ENCODE measurements at places on chromosomes 1 and 21.

DNA sequence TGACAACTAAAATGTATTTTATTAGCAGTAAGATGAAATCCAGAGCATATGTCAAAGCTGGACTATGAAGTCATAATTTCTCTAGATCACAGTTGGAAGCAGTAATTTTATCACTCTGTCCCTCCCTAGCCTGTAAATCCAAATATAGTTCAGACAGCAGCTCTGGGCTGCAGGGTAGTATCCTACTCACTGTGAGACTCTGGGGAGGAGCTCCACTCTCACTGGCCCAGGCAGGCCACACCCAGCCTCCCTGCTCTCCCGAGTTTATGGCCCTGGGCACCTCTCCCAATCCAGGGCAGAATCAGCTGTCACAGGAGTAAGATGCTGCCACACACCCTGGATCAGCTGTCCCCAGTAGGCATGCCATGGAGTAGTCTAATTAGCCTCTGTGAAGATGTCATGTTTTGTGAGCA, 131.1 kb downstream of the HLCS start:
- DNase-seq, result no peak

GRCh38 chr1:178371933-178372388, 124.8 kb downstream of the CLEC20A start:
- DNase-seq, result no peak

GRCh38 chr1:216502528-216503162, 79.4 kb upstream of the USH2A start:
- no peak for DNase-seq

GRCh38 chr21:34094949-34095348, 21.6 kb downstream of the MRPS6 start:
- DNase-seq, result no peak

DNA sequence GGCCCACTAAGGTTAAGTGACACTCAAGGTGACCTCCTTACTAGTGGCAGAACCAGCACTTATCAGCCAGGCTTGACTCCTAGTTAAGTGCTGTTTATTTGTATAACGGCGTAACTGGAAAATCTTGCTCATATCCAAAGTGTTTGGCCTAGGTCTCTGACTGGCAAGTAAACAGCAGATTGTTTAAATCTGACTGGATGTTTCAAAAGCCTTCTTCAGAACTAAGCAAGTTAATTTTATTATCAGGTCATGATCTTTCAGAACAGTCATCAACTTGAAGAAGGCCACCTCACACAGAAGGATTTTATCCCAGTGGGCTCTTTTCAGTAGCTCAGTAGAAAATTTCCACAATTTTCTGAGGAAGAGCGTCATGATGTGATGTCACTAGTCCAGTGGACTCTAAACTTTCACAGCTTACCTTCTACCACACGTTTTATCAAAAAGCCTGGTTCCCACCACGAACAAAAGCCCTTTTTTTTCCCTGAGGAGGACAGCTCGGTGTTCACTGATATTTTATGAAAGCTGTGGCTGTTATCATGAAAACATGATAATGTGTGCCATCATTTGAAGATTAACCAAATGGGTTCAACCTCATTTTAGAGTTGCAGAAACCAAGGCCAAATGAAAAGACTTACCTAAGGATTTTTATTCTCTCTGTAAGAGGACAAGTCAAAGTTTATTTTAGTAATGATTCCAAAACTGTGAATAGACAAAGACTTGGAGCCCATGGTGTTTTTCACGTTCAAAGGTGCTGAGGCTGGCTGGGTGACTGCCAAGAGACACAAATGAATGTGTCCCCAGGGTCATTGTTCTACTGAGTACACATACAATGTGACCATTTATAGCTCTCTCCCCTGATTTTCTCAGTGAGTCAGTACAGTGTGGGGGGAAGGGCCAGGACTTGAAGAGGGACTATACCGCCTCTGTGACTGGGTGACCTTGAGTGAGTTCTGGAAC, 9.1 kb downstream of the SGIP1 start:
- DNase-seq, result no peak

DNA sequence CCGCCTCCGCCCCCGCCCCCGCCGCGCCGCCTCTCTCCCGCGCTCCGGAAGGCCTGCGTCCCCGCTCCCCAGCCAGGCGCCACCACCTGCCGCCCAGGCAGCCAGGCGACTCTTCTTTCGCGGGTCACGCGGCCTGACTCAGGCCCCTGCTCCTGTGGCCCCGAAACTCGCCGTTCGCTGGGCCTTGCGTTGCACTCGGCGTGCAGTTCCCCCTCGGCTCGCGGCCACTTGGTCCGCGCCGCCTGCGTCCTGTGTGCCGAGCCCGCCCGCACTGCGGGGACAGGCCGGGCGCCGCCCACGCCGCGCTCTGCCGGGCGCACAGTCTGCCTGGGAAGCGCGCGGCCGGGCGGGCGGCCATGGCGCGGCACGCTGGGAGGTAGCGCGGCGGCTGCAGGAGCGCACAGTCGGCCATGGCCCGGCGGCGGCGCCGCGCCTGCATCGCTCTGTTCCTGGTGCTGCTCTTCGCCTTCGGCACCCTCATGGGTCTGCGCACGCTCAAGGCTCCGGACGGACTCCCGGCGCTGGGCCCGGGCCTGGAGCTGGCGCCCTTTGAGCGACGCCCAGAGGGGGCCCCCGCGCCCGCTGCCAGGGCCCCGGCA, at the start of gene MANEAL:
MANEAL (plus strand) TSS at position 75 of the 599 bp plus-strand sequence; CDS start at position 411, 336 bp downstream.
- peak; percentile 67 for DNase-seq

GRCh38 chr1:77565321-77565720, 117.1 kb downstream of the ZZZ3 start:
- DNase-seq, result no peak

DNA sequence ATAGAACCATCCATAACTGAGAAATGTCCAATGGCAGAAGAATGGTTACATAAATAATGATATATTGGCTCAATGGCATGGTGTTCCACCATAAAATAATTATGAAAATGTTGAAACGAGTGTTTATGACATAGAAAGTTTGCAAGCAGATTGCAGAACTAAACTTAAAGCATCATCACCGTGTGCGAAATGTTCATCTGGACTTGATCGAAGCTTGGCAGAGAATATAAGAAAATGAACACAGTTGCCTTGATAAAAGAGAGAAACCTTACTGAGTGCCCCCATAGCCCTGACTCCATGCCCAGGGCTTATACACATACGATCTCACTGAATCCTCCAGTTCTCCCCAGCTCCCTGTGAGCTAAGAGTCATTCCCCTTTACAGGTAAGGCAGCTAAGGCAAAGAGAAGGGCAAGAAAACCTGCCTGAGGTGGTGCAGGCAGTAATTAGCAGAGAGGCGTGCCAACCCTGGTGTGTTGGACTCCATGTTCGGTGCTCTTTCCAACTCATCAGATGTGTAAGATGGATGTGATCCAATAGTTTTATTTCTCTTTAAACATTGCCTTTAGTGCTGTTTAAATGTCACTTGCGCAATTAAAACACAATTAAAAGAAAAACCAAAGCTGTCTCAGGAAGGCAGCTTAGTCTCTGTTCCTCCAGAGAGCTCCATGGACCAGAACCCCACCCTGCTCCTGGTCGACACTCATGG, 21.8 kb upstream of the SPOCD1 start:
- DNase-seq, result no peak

DNA sequence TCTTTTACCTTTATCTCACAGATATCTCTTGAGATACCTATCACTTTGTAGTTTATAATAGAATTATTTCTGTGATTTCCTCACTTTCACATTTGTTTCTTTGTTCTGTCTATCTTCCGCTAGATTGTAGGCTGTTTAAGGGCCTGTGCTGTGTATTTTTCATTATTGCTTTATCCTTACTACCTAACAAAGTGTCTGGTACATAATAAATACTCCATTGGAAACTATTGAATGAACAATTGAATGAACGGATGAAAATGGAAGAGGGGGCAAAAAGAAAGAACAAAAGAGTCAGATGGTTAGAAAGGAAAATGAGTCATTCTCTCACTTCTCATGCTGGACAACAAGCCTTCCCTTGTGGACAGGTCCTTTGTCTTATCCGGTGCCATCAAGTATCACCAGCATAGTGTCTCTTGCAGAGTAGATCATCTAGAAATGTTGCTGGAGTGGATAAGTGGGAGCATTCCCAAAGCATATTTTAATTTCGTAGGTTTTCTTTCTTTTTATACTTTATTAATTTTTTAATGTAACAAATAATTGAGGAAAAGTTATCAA, 159.8 kb downstream of the NEK7 start:
- no peak for DNase-seq

GRCh38 chr1:32159189-32159588, 20.3 kb upstream of the TXLNA start:
- no peak for DNase-seq

DNA sequence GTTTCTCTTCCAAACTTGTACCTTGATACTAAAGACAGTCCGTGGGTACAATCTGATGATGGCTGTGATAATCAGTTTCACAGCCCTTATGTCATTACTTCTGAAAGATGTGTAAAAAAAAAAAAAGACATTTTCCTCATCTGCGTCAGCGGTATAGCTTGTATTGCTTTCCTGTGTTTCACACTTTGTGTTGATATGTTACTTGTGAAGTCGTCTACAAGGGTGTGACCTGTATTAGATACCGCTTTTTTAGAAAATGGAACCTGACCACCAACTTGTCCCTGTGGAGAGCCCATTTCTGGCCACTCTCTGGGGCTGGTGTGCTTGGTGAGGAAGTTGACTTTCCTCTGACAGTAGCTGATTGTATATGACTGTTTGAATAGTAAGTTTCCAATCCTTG, 50.5 kb downstream of the PEX14 start:
- DNase-seq, result no peak

GRCh38 chr1:67833602-67833940, 304 bp upstream of the GNG12 start:
- no peak for DNase-seq

DNA sequence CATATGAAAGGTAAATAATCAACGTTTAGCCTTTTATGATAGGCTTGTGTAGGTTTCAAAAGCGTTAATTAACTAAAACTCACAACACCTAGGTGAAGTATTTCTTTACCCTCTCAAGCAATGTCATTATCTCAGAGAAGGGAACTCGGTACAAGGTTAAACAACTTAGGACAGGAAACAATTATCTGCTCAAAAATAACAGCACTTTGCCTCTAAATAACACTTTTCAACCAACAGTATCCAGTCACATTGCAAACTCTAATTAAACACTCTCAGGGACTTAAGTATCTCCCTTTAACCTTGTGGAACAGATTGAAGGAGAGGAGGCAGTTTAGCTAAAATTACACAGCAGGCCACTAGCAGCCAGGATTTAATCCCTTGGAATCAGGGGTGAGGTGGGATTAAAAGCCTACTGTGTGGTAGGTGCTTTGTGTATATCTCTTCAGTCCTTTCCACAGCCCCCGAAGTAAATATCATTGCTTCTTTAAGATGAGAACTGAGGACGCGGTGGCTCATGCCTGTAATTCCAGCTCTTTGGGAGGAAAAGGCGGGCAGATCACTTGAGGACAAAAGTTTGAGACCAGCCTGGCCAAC, 5.2 kb upstream of the AKNAD1 start:
- DNase-seq, result no peak

DNA sequence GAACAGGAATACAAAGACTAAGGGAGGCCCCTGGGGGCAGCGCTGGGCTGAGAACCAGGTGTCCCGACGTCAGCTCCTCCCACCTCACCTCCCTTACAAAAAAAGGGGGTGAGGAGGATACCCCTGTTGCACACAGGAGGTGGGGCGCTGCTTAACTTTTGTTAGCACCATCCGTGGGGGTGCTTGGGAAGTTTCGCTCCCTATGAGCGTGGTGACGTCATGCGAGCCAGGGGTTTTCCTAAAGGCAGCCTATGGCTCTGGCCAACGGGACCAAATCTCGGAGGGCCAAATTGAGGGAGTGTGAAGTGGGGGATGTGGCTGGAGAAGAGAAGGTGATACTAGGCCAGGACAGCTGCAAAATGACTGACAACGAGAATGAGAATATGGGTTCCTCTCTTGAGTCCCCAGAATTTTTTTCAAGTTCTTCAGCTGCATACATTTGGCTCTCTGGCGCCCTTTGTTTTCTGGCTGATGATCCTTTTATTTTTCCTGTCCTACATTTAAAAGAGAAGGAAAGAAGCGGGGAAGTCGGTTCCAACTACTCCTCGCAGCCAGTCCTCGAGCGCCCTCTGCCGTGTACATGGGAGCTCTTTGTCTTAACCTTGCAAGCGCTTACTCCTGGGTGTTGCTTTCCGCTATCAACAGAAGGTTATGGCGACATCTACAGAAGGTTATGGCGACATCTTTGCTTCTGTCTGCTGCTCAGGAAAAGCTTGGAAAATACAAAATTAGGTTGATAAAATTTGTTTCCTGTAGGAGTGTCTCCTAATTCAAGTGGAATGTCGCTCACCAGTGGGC, 48.0 kb upstream of the ZC3H11B start:
- DNase-seq, result peak; percentile 79

GRCh38 chr21:38297194-38297631, 40.4 kb downstream of the KCNJ15 start:
- no peak for DNase-seq

GRCh38 chr1:242140836-242141235, 141.9 kb upstream of the MAP1LC3C start:
- no peak for DNase-seq

DNA sequence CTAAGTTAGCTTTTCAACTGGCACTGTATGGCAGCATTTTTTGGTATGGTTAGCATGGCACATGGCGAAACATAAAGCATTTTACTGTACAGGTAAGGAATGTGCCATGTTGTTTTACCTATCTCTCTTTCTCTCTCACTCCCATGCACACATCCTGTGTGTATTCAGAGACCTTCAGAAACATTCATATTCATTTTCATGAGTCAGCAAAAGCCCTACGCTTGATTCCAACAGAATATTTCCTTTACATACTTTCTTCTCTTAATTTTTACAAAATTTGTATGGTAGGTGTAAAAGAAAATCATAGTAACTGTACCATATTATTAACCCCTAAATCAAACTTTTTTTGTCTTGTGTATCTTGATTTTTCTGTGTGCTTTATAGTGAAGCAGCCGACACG, 10.3 kb downstream of the SRSF11 start:
- DNase-seq, result no peak

DNA sequence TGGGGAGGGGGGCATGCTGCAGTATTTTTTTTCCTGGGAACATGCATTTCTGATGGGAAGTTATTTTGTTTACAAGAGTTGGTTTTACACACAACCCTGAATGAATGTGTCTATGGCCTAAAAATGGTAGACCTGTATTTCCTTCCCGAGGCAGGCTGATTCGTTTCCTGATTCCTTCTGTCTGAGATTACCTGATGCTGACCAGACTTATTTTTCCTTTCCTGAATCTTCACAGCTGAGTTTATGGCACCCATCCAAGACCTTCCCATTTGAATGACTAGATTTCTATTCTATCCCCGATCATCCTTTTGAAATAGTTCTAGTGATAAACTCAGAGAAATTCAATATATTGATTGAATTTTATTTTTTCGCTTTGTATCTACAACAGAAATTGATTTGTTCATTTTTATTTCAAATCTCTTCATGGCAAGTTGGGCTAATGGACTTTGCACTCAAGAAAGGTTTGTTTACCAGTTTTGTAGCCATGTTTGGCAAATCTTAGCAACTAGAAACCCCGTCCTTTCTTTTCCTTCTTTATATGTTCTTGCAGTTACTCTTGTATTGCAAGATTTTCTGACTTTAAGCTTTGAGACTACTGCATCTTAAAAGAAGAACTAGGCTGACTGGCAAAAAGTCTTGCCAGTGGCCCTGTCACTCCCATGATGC, 15.9 kb upstream of the PLEKHM2 start:
- DNase-seq, result no peak

All from inflammatory macrophage treated with lipopolysaccharide for 4 hours (primary cell).